ENCODE measurements at places on chromosomes 12 and 14.
A peak's percentile ranks its signal among the peaks of the same experiment; 100 is the strongest.

GRCh38 chr14:50469982-50470381, 62.4 kb downstream of the MAP4K5 start:
- DNase-seq = no peak

DNA sequence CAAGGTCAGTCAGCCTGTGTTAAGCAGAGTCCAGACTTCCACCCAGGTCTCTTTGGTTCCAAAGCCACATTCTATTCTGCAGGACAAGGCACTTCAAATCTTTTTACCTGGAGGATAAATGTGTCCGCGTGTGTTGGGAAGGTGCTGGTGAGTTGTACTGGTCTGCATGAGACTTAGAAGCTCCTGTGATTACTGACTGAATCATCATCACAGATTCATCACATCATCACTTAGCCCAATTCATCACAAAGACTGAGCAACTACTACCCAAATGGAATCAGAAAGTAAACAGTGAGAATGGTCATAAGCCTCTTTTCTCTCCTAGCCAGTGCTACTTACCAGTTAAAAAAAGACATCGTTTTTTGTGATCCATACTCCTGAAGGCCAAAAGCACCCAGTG, 5.3 kb downstream of the SLC15A5 start:
- no peak for DNase-seq

DNA sequence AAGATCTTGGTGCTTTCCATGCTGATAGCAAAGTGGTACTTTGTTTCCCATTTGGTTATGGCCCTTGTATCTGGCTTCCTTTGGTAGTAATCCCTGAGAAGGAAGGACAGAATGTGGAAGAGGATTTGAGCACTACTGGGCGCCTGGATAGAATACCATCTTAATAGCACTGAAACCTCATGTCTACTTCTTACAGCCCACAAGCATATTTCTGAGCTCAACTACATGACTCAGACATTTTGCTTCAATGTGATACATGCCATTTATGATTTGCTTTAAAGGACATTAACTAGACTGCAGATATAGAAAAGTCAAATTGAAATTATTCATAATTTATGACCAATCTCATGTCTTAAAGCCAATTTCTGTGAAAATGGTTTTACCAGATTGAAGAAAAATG, 80.4 kb downstream of the LIN7A start:
- no peak for DNase-seq

GRCh38 chr14:37708481-37708880, 113.1 kb downstream of the TTC6 start:
- no peak for DNase-seq

DNA sequence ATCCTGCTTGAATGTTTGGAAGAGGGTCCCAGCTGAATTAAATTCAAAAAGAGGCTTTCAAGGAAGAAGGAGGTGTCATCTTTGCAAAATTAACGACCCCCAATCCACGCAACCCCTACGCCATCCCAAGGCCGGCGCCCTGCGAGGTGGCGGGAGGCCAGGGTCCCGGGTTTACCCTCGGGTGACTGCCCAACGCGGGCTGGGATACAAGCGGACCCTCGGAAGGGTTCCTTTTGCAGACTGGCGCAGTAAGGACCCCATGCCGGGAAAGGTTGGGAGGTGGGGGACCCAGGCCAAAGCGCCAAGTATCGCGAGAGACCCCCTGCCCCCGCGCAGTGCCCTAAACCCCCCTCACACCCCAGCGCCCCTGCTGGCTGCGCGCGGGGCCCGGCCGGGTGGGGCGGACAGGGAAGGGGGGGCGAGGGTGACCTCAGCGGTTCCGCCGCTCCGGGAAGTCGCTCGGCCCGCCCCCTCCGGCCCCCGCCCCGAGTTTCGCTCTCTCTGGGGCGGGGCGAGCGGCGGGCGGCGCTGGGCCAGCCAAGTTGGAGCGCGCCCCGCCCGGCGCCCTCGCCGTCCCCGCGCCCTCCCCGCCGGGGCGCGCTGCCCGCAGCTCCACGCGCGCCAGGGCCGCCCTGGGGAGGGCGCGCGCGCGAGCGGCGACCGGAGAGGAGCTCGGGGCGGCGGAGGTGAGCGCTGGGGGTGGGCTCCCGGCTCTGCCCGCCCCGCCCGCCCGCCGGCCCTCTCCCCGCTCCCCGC, 708 bp upstream of the ZBTB42 start:
- DNase-seq = peak; percentile 16

DNA sequence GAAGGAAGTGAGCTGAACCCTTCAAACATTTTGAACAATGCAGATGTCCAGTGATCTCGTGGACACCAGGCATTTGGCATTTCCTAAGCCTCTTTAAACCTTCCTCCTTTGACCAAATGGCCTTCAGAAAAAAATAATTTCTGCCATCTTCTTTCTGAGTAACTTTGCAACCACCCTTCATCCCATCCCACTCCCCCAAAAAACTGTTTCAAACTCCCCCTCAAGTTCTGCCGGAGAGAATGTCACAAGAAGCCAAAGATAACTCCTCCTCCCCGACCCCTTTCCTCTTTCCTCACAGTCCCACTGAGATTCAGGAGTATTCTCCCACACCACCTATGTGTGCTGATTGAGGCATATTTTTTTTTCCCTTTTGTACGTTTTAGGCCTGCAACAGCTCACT, 1.7 kb downstream of the KSR2 start:
- no peak for DNase-seq

DNA sequence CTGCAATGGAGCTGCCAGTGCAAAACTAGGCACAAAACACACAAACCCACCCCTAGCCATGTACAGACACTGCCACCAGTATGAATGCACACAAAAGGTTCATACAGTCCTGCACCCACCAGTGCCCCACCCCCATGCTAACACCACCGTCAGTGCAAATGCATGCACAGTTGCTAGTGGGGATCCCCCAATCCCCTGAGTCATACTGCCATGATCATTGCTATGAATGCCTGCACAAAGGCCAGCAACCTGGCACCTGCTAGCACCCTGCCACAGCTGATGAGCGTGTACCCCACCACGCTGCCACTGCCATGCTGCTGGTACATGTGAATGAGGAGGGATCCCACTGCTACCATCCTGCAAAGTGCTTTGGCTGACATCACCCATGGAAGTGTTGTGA, 23.9 kb downstream of the PZP start:
- no peak for DNase-seq

DNA sequence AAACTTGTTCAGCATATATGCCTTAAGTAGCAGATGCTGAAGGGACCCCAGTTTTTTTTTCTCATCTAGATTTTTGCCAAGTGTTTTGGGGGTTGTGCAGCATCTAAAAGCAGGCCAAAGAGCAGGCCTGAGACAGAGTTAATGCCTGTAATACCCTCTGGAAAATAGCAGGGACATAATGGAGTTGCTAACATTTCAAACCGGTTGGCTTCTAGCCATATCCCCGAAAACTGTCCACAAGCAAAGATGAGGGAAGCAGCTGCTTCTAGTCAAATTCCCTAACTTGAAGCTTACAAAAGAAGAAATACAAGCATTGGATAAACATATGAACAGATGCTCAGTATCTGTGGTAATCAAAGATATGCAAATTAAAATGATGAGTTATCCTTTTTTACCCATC, 52.1 kb upstream of the AEBP2 start:
- DNase-seq = no peak

DNA sequence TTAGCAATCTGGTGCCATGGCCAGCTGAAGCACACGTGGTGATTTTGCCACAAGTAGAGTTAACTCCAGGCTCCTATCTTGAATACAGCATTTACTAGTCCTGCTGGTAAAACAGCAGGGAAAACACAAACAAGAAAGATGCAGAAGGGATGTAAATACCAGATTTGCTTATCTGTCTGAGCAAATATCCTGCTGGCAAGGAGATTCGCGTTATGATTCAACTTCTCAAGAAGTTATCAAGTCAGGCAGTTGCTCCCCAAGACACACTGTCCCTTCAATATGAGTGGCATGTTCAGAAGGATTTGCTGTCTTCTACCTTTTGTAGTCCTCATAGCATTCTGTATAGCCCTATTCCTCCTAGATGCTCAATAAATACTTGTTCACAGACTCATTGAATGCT, 171.2 kb upstream of the EGLN3 start:
- no peak for DNase-seq

- peak; percentile 23 for DNase-seq
Observed at GRCh38 chr14:100375266-100375962, 52.3 kb downstream of the SLC25A47 start.

- DNase-seq = no peak
Observed at GRCh38 chr12:53644133-53644532, 18.0 kb upstream of the ATF7 start.

DNA sequence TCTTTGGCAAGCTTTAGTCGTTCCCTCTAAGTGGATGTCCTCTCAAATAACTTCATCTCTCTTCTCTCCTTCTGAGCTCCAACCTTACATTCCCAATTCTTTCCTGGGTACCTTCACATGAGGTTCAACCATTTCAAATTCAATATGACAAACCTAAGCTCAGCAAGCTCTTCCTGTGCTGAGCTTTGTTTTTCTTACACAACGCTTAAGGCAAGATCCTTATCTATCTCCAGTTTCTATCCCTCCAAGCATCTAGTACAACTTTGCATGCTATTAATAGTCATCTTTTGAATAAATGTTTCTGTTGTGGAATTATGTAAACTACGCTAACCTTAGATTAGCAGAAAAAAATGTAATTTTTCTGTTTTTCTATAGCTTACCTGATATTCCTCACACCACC, 63.7 kb upstream of the IFNG-AS1 start:
- DNase-seq = no peak

DNA sequence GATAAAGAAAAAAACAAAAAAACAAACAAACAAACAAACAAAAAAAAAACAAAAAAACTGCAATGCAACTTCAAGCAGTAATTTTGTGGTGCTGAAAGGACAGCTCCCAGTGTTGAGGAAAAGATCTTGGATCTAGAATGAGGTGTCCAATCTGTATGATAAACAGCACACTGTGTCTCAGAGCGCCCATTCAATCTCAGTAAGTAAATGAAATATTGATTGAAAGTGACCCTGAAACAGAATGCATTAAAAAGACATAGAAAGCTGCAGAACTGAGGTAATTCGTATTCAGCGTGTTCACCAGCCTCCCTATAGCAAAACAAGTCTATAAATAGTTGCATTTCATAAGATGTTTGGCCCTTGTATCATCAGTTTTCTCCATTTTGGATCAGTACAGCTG, 153.0 kb downstream of the NOVA1 start:
- no peak for DNase-seq

- no peak for DNase-seq
Observed at GRCh38 chr12:25767606-25768005, 190.9 kb upstream of the RASSF8 start.

GRCh38 chr14:97022741-97023140, 225.6 kb downstream of the VRK1 start:
- no peak for DNase-seq

DNA sequence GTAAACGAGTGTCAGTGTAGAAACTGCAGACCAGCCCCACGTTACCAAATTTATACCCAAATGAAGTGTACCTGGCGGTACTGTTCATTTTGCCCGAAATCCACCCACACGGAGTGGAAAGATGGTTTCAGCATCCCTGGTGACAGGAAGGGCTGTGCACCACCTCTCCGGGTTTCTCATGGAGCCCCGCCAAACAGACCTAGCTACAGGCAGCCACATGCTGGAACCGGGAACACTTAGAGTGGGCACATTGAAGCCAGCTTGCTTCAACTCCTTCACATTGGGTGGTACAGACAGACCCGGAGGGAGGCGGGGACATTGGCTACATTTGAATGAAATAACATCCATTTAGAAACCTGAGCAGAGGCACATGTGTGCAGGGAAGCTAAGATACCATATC, 84.4 kb downstream of the PPP2R5C start:
- no peak for DNase-seq

DNA sequence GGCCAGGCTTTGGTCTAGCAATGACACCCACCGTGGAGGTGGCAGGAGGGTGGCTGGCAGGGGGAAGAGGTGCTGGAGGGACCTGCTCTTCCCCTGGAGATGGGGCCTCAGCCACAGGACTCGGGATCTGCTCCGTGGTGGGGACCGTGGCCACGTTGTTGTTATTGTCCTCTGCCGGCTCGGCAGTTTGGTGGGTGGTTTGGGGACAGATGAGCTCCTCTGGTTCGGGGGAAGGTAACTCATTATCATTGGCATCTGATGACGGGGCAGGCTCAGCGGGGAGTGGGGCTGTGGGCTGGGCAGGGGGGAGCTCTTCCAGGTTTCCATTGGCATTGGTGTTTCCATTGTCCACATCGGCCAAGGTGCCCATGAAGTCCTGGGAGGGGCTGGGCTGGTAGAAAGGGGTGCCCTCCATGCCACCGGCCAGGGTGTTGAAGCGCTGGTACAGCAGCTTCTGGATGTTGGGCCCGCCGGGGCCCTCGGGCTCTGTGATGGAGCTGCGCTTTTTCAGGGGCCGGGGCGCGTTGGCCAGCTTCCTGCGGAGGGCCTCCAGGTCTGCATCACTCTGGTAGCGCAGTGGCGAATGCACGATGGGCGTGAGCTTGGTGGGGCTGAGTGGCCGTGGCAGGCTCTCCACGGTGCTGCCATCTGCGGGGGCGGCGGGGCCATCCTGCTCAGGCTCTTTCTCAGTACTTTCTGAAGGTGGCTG, 24.3 kb downstream of the ZFYVE21 start:
- no peak for DNase-seq

DNA sequence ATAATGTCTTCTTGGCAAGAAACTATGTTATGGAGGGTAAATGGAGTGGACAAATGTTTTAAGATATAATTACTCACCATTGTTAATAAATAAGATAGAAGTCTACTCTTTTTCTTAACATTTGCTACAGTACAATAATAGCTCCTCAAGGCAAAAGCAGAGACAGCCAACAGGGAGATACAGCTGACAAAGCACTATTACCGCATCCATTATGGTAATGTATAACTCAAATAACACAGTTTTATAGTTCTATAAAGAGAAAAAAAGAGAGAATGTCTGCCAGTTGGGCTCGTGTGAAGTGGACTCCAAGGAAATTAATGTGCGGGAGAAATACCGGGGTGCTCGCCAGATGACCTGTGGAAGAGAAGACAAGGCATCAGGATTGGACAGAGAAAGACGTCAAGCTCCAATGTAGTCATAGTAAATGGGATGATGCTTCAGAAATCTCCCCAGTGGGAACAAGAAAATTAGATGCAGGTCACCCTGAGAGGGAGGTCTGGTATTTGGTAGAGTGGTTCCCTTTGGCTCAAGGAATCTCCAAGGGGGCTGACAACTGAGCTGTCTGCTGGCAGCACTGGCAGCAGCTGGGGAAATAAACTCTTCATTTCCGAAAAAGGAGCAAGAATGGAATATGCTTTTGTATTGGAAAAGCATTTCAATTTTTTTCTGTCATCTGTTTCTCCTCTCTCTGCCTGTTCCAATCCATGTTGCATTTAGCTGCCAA, 343.9 kb downstream of the LRFN5 start:
- no peak for DNase-seq

GRCh38 chr12:19299765-19300164, 139.5 kb upstream of the AEBP2 start:
- no peak for DNase-seq

DNA sequence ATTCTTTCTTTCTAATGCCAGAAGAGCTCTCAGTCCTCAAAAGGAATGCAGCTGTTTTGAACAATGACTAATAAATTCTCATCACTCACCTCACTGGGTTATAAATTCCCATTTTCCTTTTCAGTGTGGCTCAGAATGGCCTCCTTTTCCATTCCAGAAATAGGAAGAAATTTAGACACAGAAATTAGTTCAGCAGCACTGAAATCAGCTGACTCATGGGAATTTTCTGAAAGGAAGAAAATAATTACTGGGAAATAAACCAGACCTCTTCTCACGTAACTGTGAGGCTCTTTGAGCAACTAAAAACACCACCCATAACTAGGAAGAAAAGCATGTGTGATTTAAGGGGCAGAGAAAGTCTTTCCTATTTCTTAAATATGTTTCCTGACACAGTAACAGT, 23.8 kb downstream of the CD163 start:
- DNase-seq = no peak

- no peak for DNase-seq
Observed at GRCh38 chr12:14283489-14284144, 81.9 kb upstream of the ATF7IP start.
